ENCODE measurements at places on chromosomes 7 and 10. TPM values are rescaled to one million over a fixed set of nuclear protein-coding genes. Genes with fewer than 3 reads are reported as not detected.

Gene AOC1
- not detected for total RNA-seq

Gene LRRC17
- total RNA-seq, result 1.4 TPM

Gene PNLIPRP3
- not detected for total RNA-seq

Gene HYAL4
- not detected for total RNA-seq

Gene ANKRD2
- total RNA-seq, result not detected

Gene FAM13C
- total RNA-seq, result 13.8 TPM

- DNase-seq, result no peak
Observed at GRCh38 chr7:1440620-1441019, 18.6 kb downstream of the MICALL2 start.

DNA sequence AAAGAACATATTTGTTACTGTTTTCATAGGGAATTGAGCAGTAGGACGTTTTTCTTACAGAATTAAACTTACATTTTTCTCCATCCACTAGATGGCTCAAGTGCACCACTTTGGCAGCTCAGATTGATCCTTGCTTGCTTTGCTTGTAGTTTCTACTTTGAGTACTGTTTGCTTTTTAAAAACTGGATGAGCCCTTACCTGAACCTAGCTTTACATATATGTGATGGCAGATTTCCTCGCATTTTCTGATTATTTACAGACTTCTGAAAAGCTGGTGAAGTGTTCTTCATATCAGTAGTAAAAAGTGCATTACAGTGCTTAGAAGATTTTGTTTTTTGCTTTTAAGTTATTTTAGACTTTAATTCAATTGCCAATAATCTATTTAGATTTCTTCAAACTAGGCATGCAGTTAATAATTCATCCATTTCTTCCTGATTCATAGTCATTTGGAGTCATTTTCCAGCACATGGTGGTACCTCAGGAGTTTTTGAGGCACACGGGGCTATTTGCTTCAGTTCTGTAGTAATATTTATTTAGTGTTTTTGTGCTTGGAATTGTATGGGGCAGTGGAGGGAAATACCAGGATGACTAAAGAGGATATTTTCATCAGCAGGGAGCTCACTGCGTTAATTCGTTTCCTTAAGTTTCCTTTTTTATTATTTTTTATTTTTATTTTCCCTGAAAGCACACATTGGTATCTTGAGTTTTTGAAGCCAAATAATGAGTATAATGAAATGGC lies 57.3 kb downstream of the MAPK8 start:
- DNase-seq, result no peak

DNA sequence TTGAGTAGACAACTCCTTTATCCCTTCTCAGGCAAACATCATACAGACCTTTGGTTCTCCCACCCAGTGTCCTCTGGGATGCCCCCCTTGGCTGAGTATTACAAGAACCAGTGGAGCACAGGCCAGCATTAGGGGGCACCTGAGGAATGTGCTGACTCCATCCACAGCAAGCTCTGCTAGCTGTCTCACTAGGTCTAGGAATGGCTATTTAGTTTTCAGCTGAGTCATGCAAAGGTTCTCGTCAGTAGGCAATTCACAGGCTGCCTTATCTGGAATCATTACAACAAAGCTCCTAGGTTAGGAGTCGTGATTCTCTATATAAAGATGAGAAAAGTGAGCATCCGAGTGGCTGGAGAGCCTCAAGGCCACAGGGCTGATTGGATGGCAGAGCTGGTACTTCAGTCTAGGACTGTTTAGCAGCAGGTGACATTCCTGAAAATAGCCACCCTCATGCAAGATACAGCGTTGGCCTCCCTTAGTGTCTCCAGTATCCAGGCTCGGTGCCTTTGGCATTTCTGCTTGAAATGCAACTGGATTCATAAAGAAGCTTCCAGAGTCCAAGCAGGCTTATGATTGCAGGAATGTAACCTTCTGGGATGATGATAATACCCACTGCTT lies 75.8 kb downstream of the CDCA7L start:
- DNase-seq, result no peak

- no peak for DNase-seq
Observed at GRCh38 chr10:8172604-8173003, 118.1 kb downstream of the GATA3 start.

DNA sequence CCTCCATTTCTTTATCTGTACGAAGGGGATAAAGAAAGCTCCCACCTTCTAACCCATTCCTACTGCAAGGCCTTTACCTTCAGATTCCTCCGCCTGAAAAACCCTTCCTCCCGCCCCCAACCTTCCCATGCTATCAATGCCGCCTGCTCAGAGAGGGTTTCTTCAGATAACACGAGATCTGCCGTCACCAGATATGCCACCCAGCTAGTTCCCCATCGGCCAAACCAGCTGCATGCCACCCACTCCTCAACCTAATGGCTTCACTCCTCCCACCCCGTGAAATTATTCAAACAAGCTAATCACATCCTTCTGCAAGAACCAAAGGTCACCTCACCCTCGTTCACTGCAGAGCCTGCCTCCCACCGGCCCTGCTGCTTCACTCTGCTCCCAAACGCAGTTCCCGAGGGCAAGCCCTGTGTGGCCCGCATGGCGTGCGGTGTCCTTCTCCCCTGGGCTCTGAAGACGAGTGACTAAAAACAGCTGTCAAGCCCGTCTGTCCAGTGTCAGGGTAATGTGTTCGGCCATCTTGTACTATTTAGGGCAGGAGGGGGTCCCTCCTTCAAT lies 46.8 kb upstream of the TMEM213 start:
- DNase-seq, result no peak

DNA sequence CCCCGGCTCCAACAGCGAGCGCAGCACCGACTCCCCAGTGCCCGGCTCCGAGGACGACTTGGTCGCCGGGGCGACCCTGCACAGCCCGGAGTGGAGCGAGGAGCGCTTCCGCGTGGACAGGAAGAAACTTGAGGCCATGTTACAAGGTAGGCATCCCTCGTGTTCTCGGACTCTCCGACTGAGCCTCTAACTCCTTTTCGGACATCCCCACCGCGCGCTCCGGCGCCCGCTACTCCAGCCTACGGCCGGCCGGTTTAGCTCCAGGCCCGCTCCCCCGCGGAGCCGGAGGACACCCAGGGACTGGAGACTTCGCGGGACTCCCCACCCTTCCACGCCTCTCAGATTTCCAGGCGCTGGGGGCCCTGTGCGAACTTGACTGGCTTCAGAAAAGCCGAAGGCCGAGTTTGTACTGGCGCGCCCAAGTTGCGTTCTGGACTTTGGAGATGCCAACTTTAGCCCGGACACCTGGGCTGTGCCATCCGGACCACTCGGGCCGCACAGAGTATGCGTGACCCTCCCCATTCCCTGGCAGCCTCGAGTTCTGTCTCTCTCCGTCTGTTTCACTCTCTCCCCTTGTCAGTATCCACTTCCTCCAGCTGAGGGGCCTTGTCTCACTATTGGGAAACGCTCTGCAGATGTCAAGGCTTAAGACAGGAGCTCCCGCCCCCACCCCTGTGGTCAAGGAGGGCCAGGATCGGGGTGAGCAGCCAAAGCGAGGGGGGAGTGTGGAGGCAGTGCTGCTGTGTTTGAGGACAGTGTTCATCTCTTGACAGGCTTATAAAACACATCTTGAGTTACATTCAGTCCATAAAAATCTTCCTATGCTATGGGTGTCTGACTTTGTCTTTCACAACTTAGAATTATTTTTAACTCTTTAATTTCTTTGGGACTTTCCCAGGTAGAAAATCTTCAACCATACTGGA lies 777 bp downstream of the BICC1 start:
- DNase-seq, result peak; percentile 89

DNA sequence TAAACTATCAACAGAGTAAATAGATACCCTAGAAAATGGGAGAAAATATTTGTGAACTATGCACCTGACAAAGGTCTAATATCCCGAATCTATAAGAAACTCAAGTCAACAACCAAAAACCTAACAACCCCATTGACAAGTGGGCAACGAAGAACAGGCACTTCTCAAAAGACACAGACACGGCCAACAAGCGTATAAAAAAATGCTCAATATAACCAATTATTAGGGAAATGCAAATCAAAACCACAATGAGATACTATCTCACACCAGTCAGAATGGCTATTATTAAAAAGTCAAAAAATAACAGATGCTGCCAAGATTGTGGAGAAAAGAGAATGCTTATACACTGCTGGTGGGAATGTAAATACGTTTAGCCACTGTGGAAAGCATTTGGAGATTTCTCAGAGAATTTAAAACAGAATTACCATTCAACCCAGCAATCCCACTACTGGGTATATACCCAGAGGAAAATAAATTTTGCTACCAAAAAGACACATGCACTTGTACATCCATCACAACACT lies 63.2 kb upstream of the CAV2 start:
- no peak for DNase-seq

GRCh38 chr7:124101173-124101768 lies 68.4 kb upstream of the TMEM229A start:
- DNase-seq, result no peak

DNA sequence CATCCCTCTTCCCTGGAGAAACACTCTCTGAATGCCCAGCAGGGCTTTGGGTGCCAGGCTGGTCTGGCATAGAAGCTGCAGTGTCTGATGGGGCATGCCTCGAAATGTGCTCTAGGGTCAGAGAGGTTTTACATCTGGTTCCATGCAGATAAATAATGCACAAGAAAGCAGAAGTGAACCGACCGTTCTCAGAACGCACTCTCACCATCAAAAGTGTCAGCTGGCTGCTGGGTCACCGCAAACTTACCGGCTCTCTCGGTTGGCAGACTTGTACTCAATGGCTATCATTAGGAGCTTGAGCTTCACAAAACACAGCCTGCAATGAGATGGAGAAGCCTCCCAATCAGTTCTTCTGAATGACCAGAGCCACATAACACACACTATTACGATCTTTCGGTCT lies 610.0 kb downstream of the KCNMA1 start:
- DNase-seq, result no peak

DNA sequence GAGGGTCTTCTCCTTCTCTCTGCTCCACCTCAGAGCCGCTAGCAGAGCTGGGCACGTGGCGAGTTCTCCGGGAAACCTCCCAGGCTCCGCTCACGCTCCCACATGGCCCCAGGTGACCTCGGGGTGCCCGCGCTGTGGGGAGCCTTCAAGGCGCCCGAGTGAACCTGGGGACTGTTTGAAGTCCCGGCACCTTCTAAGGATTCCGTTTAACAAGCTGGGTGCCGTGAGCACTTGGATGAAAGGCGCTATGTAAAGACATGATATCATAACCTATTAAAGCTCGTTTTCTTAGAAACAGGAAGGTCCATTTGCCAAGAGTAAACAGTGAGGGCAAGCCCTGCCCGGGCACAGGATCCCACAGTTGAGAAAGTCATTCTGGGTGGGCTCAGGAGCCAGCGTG lies 15.8 kb upstream of the MYL10 start:
- no peak for DNase-seq

Measured in sigmoid colon (tissue), 7 donors.